Astrocyte (in vitro differentiated cells and primary cell): ENCODE measurements at places on chromosomes 1 and 21. TPM values are rescaled to one million over a fixed set of nuclear protein-coding genes. Genes with fewer than 3 reads are reported as not detected.

Gene NBPF6
- total RNA-seq = not detected in 2 replicates

Gene FCRL6
- not detected in 2 replicates for total RNA-seq

Gene TEX38
- total RNA-seq = not detected in 2 replicates

Gene NHLH1
- total RNA-seq = 0.55 and 0.70 TPM in 2 replicates

Gene LRRC53
- total RNA-seq = not detected in 2 replicates

Gene OVAAL
- total RNA-seq = not detected in 2 replicates

Gene DYRK3
- total RNA-seq = 8.2 and 8.7 TPM in 2 replicates

Gene TNFRSF8
- 0.16 and 0.22 TPM in 2 replicates for total RNA-seq

Gene F3
- 36.1 and 55.7 TPM in 2 replicates for total RNA-seq

Gene IFI44
- total RNA-seq = 144 and 176 TPM in 2 replicates

Gene PTGS2
- 2.5 and 4.7 TPM in 2 replicates for total RNA-seq

Gene TMEM82
- total RNA-seq = not detected in 2 replicates

Gene C8A
- total RNA-seq = not detected in 2 replicates

Gene DNAI4
- 6.9 and 7.7 TPM in 2 replicates for total RNA-seq

Gene FAM78B
- total RNA-seq = 0.20 and 0.67 TPM in 2 replicates

Gene F11R
- 53.7 and 68.6 TPM in 2 replicates for total RNA-seq

Gene NTNG1
- total RNA-seq = 6.7 and 8.1 TPM in 2 replicates

Gene LMX1A
- not detected in 2 replicates for total RNA-seq

Gene AGMAT
- total RNA-seq = 0.41 and 0.53 TPM in 2 replicates

Gene COA6
- total RNA-seq = 19.9 and 22.0 TPM in 2 replicates

Gene SSX2IP
- 13.4 and 14.1 TPM in 2 replicates for total RNA-seq

Gene SV2A
- 6.4 and 6.8 TPM in 2 replicates for total RNA-seq

Gene TLCD4
- total RNA-seq = 0.99 and 1.8 TPM in 2 replicates

Gene MEGF6
- total RNA-seq = 10.9 and 14.8 TPM in 2 replicates

Gene PSMA5
- 143 and 148 TPM in 2 replicates for total RNA-seq

Gene ALX3
- not detected in 2 replicates for total RNA-seq

Gene KIF21B
- 4.7 and 5.6 TPM in 2 replicates for total RNA-seq

Gene UBL4B
- not detected in 2 replicates for total RNA-seq

Gene EPB41
- 13.9 and 14.2 TPM in 2 replicates for total RNA-seq

Gene RAD54L
- total RNA-seq = 1.9 and 2.4 TPM in 2 replicates

Gene OLIG2
- total RNA-seq = 2.5 and 2.6 TPM in 2 replicates

Gene RGS4
- 16.2 and 23.8 TPM in 2 replicates for total RNA-seq

Gene HORMAD1
- total RNA-seq = not detected in 2 replicates

Gene SYCP1
- not detected in 2 replicates for total RNA-seq

Gene JAM2
- 3.7 and 7.2 TPM in 2 replicates for total RNA-seq

Gene ZSWIM5
- 0.79 and 1.1 TPM in 2 replicates for total RNA-seq

Gene C1orf53
- total RNA-seq = 6.8 and 7.9 TPM in 2 replicates

Gene MTARC2
- 3.1 and 3.9 TPM in 2 replicates for total RNA-seq

Gene SMG7
- 53.5 and 59.8 TPM in 2 replicates for total RNA-seq

Gene S100A8
- not detected in 2 replicates for total RNA-seq

Gene ANGPTL1
- 4.1 and 5.7 TPM in 2 replicates for total RNA-seq

Gene KRTAP12-3
- total RNA-seq = not detected in 2 replicates

Gene SAMSN1
- 0.09 TPM in 1 of 2 replicates, not detected in the other for total RNA-seq

Gene VTCN1
- total RNA-seq = 0.43 and 1.3 TPM in 2 replicates

Gene ANKRD35
- 0.07 and 0.16 TPM in 2 replicates for total RNA-seq

Gene SPRR2G
- total RNA-seq = not detected in 2 replicates

Gene OR2W3
- 4.0 and 5.9 TPM in 2 replicates for total RNA-seq

Gene LENEP
- 0.99 TPM in 1 of 2 replicates, not detected in the other for total RNA-seq

Gene SLC9C2
- total RNA-seq = 0.54 TPM in 1 of 2 replicates, not detected in the other

Gene KIAA1614
- 0.84 and 0.96 TPM in 2 replicates for total RNA-seq

Gene SPRR4
- total RNA-seq = not detected in 2 replicates

Gene KCNA3
- 0.09 TPM in 1 of 2 replicates, not detected in the other for total RNA-seq

Gene NUP210L
- total RNA-seq = 0.07 TPM in 1 of 2 replicates, not detected in the other

Gene FAF1
- total RNA-seq = 34.1 and 35.4 TPM in 2 replicates

Gene PPIAL4G
- total RNA-seq = not detected in 2 replicates

Gene S100A7
- total RNA-seq = not detected in 2 replicates

Gene NR5A2
- total RNA-seq = 0.12 and 0.39 TPM in 2 replicates
